ENCODE measurements at places on chromosomes 2 and 18.

- no peak for DNase-seq
Observed at GRCh38 chr2:188425266-188425665, 133.6 kb downstream of the GULP1 start.

DNA sequence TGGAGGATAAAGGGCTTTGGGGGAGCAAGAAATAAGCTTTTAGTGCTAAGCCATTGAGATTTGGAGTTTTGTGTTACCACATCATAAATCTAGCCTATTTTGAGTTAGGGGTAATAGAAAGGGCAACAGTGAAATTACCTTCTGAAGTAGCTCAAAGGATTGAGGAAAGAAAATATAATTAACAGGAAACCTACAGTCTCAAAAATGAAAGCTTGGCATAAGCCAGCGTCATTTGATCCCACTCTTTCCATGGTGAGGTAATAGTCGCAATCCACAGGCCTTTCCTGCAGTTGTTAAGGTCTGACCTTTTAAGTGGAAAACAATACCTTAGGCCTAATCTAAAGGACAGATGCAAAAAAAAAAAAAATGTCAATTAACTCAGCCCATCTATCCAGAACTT, 182.7 kb downstream of the UXS1 start:
- no peak for DNase-seq

- DNase-seq: no peak
Observed at GRCh38 chr2:169087757-169088379, 18.5 kb downstream of the DHRS9 start.

DNA sequence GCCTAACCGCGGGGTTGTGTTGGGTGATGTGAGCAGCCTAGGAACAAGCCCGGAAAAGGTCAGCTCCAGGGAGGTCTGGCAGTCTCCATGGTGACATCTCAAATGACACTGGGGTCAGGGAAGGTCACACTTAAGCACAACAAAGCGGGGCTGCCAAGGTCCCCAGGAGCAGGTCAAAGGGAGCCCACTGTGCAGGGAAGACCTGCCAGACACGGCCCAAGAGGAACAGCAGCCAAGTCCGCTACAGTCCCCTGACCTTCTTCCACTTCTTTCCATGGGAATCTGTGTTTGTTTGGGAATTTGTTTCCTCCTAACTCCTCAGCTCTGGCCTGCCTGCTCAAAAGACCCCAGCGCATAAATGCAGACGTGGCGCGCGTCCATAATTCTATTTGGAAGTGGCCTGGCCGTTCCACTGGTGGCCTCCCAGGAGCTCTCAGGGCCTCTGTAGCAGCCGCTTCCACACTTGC, 232.1 kb upstream of the COPS8 start:
- DNase-seq: no peak

GRCh38 chr2:65974067-65974723, 460.7 kb upstream of the MEIS1 start:
- DNase-seq: no peak
